IMR-90 (cell line): ENCODE measurements at places on chromosomes 4 and X. TPM values are rescaled to one million over a fixed set of nuclear protein-coding genes. Genes with fewer than 3 reads are reported as not detected.

- no peaks in the 10 kb centered on the region for H3K36me3 ChIP-seq
- H3K4me3 ChIP-seq: no peak overlapping the region
- DNase-seq: peak; percentile 76
- H3K27ac ChIP-seq: no peak overlapping the region
Measured at GRCh38 chr4:86977621-86978184, 42.9 kb downstream of the AFF1 start.

Gene SUPT20HL2
- polyA plus RNA-seq: not detected in 2 replicates

DNA sequence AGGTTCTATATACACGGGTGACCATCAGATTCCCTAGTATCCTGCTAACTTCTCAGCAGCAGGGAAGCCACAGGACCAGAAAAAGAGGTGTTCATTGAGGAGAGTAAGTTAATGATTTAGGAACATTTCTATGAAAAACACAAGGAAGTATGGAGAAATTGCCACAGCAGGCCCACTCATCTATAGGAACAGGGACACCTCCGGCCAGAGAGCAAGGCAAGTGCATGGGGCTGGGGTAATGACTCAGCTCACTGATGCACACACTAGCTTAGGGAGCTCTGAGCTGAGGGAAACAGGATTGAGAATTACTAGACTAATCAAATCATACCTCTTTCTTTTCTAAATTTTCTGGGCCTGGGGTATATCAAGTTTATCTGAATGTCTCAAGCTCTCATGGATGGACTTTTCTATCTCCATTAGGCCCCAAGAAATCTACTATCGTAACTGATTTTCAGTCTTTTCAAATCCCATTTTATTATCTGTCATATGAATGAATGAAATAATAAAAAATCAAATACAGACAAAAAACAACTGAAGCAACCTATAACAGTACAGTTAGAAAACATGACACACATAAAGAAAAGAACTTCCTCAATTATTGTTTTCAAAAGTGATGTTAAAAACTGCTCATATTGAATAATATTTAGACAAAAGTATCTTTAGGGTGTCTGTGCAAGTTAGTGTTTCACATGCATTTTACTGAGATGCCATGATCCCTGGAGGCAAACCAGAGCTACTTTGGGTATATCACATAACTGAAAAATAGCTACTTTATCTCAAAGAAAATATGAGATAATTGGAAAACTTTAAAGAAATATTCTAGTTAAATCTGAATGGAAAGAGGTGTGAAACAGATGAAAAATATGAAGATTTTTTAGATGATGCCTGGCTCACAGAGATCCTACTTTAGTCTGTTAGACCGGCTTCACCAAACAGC, 89.8 kb downstream of the FBXO8 start:
- H3K27ac ChIP-seq: no peak overlapping the region
- no peaks in the 10 kb centered on the region for H3K4me1 ChIP-seq
- peak; percentile 7 for DNase-seq
- H3K27me3 ChIP-seq: no peaks in the 10 kb centered on the region; the same call in 1 of the 2 replicates
- H3K4me3 ChIP-seq: no peak overlapping the region

DNA sequence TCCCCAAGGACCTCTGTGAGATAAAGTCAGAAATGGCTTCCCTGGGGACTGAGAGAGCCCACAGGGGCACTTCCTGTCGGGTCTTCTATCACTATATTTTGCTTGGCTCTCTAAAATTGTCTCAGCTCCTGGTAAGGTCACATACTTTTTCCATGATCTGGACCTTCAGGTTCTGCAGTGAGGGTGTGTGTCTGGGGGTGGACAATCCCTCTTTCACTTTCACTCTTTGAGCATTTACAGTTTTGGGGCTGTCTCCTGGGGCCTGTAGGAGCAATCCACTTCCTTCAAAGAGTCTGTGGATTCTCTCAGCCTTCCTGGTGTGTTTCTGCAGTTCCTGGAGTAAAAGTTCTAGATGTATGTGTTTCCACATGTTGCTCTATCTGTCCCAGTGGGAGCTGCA, 335.7 kb downstream of the FSTL5 start:
- H3K4me1 ChIP-seq: no peaks in the 10 kb centered on the region
- no peaks in the 10 kb centered on the region for H3K27me3 ChIP-seq
- H3K4me3 ChIP-seq: no peak overlapping the region
- no peak for DNase-seq

- H3K4me3 ChIP-seq: no peak overlapping the region
- no peak overlapping the region for H3K27ac ChIP-seq
Measured at GRCh38 chr4:25991340-25991739, 77.3 kb downstream of the SMIM20 start.

Gene PAGE2
- not detected in 2 replicates for polyA plus RNA-seq
